Neural crest cell (in vitro differentiated cells): ENCODE measurements at places on chromosomes 3 and 15. TPM values are rescaled to one million over a fixed set of nuclear protein-coding genes. Genes with fewer than 3 reads are reported as not detected.
A peak's percentile ranks its signal among the peaks of the same experiment; 100 is the strongest.

- no peak for DNase-seq
Measured at GRCh38 chr3:111156517-111156916, 84.9 kb downstream of the NECTIN3 start.

DNA sequence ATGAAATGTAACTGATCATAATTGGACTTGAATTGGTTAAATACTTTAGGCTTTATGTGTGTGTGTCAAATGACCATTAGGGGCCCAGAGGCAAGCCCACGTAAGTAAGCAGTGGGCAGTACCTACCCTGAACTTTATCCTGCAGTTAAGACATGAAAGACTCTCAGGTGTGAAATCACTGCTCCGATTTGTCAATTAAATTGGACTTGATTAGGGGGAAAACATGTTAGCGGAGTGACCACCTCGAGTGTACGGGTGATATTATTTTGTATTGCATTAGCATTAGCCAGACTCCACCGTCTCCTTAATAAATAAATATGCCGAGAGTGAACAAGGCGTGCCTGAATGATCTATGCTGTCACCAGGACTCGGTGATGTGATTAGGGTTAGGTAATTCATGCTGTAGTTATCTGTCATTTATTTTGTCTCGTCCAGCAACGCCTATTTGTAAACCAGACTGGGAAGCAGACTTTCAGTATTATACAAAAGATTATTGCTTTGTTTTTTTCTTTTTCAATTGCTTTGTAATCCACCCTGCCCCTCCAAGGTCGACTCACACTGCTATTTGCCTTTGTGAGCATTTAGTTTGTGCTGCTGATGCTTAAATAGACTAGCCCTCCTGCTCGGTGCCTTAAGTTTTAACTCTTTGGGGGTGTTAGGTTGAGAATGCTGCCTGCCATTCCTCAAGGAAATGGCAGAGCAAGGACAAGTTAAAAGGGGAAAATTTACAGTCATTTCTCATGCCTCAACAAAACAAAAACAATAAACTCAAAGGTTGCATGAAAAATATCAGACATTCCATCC is 1.8 kb downstream of the RBMS3 start:
- DNase-seq: no peak

Gene SLC38A3
- 1.8 and 2.7 TPM in 2 replicates for total RNA-seq

Gene PTPRG
- 38.0 and 41.2 TPM in 2 replicates for total RNA-seq

GRCh38 chr3:155854141-155854940 is at the start of gene SLC33A1:
Gene SLC33A1, minus strand, starts transcription at chr3:155854427. Its CDS starts 430 bp downstream, at chr3:155853997.
- DNase-seq: peak; percentile 96

GRCh38 chr3:157126365-157126764 is 33.6 kb downstream of the CCNL1 start:
- no peak for DNase-seq

DNA sequence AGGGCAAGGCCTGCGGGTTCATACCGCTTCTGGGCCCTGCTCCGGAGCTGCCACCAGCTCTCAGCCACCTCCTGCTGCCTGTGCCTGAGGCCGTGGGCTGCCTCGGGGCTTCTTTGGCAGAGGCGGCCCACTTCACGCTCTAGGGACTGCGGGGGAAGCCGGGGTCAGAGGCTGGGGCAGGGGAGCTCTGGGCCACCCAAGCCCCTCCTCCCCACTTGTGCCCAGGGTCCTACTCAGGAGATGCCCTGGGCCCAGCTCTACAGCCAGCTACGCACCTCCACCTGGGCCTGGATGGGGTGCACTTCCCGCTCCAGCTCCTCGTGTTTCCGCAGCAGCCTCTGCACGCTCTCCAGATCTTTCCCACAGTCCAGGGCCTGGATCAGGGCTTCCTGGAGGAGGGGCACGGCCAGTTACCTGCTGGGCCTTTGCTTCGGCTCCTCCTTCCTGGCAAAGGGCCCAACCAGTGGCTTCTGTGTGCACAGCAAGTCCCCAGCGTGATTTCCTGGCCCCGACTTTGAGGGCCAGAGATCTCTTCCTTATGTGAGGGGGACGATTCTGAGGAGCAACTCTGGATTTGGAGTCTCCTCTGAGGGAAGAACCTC is 24.0 kb downstream of the PLA2G4B start:
- DNase-seq: no peak

Gene MUC20
- 2.3 and 3.0 TPM in 2 replicates for total RNA-seq

DNA sequence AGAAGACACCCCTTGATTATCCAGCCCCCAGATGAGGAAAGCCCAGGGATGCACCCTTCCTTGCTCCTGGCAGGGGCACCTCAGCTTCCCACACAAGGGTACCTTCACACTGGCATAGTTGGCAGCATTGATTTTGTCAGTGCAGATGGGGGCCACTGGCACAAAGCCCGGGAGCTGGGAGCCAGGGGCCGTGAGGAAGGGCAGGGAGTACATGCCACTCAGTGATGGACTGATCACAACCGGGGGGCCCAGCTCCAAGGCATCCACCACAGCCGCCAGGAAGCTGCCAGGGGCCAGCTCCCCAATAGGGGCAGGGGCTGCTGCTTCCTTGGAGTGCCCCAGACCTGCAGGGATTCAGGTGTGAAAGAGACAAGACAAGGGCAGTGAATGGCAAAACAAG is 2.6 kb upstream of the PCBP4 start:
- DNase-seq: no peak

DNA sequence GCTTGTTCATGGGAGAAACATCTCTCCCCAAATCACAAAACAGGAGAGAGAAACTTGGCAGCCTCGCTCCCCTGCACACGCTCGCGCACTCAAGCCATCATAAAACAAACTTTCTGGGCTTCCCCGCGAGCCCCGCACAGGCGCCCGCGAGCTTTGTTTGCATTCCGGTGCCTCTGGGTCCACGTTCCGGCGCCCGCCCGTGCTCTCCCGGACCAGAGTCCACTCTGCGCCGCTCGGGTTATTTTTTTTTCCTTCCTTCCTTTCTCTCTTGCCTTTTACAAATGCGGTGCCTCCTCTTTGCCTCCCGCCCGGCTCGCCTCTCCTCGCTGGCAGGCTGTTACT is 363 bp downstream of the MAGI1 start:
- no peak for DNase-seq

- DNase-seq: no peak
Measured at GRCh38 chr3:147311716-147312115, 94.6 kb downstream of the ZIC4 start.

DNA sequence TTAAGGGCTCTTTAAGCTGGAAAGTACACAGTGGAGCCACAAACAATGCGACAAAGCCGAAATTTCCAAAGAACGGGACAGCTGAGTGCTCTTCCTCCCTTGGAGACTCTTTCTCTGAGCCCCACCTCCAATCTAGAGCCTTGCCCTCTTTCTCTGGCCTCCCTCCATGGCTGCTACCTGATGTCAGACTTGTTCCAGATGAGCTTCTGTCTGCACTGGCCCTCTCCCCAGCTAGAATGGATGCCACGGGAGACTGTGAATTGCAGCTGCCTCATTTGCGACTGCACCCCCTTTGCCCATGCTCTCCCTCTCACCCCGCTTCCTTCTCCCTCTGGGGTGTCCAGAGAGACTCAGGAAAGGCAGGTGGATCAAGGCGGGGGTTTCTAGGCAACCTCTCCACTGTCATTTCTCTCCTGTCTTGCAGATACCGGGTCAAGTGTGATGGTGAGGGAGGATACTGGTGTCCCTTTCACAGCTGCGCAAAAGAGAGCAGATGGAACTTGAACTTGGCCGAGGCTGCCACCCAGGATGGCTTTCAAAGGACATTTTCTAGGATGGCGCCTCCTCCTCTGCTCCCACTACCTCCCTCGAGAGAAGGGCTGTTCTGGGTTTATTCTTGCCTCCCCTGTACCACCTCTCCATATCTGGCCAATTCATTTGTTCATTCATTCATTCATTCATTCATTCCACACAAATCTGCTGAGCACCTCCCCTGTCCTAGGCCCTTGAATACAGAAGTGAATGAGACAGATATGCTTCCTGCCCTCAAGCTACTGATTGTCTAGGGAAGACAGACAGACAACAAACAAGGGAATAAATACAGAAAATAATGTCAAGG is 12.8 kb downstream of the ATP2B2 start:
- no peak for DNase-seq

Gene CFAP100
- total RNA-seq: 1.1 and 1.7 TPM in 2 replicates

Gene MGLL
- total RNA-seq: 11.3 and 13.3 TPM in 2 replicates

DNA sequence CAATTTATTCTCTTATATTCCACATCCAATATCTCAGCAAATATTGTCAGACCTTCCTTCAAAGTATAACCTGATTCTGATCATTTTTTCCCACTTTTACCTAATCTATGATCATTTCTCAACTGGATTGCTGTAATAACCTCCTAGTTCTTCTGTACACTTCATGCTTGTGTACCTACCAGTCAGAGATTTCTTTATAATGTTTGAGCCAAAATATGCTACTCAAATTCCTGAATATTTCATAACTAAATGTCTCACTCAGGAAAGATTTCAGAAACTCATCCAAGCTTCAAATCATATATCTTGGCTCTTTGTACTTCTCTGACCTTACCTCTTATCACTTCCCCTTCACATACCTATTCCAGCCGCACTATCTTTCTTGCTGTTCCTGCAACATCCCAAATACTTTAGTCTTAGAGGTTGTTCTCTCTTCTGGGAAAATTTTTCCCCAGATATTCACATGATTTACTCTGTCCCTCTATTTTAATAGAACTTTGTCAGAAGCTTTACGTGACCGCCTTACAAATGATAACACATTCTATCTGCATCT is 20.0 kb downstream of the BCHE start:
- no peak for DNase-seq

- no peak for DNase-seq
Measured at GRCh38 chr15:60960517-60960916, 268.6 kb downstream of the RORA start.

GRCh38 chr3:127479449-127479848 is 111.1 kb downstream of the TPRA1 start:
- no peak for DNase-seq

- no peak for DNase-seq
Measured at GRCh38 chr3:188041193-188041592, 112.8 kb upstream of the LPP start.

DNA sequence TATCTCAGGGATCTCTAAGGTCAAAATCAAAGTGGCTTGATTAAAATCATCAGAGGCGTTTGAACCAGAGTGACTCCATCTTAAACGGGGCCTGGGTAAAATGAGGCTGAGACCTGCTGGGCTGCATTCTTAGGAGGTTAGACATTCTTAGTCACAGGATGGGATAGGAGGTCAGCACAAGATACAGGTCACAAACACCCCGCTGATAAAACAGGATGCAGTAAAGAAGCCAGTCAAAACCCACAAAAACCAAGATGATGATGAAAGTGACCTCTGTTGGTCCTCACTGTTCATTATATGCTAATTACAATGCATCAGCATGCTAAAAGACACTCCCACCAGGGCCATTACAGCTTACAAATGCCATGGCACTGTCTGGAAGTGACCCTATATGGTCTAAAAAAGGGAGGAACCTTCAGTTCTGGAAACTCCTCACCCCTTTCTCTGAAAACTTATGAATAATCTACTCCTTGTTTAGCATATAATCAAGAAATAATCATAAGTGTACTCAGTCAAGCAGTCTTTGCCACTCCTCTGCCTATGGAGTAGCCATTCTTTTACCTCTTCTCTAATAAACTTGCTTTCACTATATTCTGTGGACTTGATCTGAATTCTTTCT is 143.3 kb upstream of the SLCO3A1 start:
- DNase-seq: no peak

- no peak for DNase-seq
Measured at GRCh38 chr3:52554026-52554755, 17.8 kb downstream of the UQCC5 start.

Gene GPR149
- not detected in 2 replicates for total RNA-seq

GRCh38 chr15:62544446-62544845 is 379.4 kb upstream of the C2CD4B start:
- no peak for DNase-seq

- no peak for DNase-seq
Measured at GRCh38 chr3:120473896-120474675, 23.3 kb upstream of the FSTL1 start.

DNA sequence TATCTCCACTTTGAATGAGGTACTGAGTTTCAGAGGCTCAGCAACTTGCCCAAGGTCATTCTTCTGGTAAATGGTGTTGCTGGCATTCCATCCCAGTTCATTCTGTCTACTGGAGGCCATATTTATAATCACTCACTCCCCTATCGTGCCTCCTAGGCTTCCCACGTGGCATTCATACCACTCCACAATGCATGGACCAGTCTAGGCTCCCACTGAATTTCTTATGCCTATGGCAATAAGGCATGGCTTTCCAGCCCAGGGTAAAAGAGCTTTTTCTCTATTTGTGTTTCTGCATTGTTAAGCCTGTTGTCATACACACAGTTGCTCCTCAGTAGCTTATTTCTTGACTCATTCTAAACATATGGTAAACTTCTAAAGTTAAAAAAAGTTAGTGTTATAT is 19.9 kb downstream of the BBX start:
- no peak for DNase-seq

GRCh38 chr15:27850050-27850449 is 249.1 kb downstream of the OCA2 start:
- DNase-seq: no peak
